ENCODE measurements at places on chromosomes 2 and 18.
A peak's percentile ranks its signal among the peaks of the same experiment; 100 is the strongest.

GRCh38 chr2:238513346-238513745, 86.6 kb downstream of the ASB1 start:
- no peak for DNase-seq

GRCh38 chr2:219178377-219179175, 501 bp downstream of the RETREG2 start:
- DNase-seq, result peak; percentile 17

DNA sequence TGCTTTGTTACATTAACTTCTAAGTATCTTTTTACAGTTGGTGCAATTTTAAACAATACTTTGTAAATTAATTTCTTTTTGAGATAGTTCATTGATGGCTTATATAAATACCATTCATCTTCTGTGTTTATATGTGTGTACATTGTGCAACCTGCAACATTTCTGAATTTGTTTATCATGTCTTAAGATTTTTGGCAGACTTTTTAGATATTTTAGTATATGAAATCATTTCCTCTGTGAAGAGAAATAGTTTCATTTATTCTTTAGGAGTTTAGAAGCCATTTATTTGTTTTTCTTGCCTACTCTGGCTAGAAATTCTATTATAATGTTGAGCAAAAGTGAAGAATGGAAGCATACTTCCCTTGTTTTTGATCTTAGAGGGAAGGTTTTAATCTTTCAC, 337.8 kb upstream of the DSEL start:
- DNase-seq, result no peak

GRCh38 chr2:120587279-120587996, 148.2 kb upstream of the GLI2 start:
- peak; percentile 74 for DNase-seq

- no peak for DNase-seq
Observed at GRCh38 chr2:121089166-121089510, 195.9 kb downstream of the TFCP2L1 start.

DNA sequence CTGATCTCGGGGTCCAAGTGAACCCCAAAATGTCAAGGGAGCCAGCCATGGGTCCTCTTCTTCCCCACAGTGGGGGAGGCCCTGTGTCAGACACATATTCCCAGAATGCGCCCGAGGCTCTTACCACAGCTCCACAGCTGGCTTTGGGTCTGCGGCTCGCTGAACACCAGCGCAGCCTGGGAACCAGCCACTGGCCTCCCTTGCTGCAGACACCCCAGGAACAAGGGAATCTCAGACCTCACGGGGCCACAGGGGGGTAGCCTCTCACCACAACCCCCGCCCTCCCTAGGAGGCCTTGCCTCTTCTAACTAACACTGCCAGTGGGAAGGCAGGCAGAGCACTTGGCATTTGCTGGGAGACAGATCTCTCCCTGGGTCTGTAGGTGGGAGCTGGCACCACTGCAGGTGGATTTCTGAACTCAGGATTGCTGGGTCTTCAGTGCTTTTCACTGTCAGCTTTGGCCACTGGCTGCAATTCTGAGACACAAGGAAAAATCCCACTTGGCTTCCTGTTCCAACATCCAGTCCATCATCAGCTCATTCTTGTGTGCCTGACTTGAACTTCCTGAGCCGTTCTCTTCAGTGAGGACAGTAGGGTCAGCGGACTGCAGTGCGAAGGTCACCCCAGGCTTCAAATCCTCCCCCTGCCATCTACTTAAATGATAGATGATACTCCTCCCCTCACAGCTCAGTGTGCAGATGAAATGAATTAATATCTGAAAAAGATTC, 128.7 kb downstream of the CAPN13 start:
- no peak for DNase-seq

Data from NCI-H1417 (cell line).